H1 (cell line): ENCODE measurements at places on chromosomes 5 and 9. TPM values are rescaled to one million over a fixed set of nuclear protein-coding genes. Genes with fewer than 3 reads are reported as not detected.

GRCh38 chr5:42483472-42484154 lies 60.4 kb downstream of the GHR start:
- H3K4me1 ChIP-seq, result no peaks in the 10 kb centered on the region
- no peak overlapping the region for H3K4me3 ChIP-seq
- no peak for DNase-seq
- no peaks in the 10 kb centered on the region for H3K36me3 ChIP-seq
- H3K27ac ChIP-seq, result no peak overlapping the region
- H3K27me3 ChIP-seq, result no peaks in the 10 kb centered on the region

GRCh38 chr5:177437623-177438022 lies 9.0 kb upstream of the PRR7 start:
- no peaks in the 10 kb centered on the region for H3K27me3 ChIP-seq
- DNase-seq, result no peak
- no peak overlapping the region for H3K4me3 ChIP-seq
- no peak overlapping the region for H3K27ac ChIP-seq
- peaks cover 35% of the 10 kb centered on the region for H3K36me3 ChIP-seq

DNA sequence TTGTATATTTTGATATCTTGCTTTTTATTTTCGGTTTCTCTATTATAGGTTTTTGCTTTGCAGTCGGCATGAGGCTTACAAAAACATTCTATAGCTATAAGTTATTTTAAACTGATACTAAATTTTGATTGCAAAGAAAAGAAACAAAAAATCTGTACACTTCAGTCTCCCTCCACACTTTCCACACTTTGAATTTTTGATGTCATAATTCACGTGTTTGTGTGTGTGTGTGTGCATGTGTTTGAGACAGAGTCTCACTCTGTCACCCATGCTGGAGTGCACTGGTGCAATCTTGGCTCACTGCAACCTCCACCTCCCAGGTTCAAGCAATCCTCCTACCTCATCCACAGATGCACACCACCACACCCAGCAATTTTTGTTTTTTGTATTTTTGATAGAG lies 124.9 kb downstream of the MRPS30 start:
- H3K36me3 ChIP-seq, result no peaks in the 10 kb centered on the region
- no peak for DNase-seq
- H3K27me3 ChIP-seq, result no peaks in the 10 kb centered on the region

DNA sequence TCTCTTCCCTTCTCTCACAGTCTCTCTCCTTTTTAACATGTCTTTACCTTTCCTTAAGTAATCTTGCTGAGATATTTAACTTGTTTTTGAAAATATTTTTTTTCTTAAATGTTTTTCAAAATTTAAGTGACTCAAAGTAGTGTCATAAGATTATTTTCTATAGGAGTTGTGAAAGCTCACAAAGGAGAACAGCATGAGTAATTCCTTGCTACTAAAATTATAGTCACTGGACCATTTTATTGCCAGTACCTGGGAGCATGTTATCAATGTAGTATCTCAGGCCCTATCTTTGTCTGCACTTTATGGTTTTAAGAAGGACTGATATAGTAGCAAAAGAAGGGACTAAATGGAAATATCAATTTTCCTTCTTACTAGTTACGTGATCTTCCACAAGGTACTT lies 181.9 kb downstream of the TMEM232 start:
- no peak for DNase-seq
- no peak overlapping the region for H3K27ac ChIP-seq

DNA sequence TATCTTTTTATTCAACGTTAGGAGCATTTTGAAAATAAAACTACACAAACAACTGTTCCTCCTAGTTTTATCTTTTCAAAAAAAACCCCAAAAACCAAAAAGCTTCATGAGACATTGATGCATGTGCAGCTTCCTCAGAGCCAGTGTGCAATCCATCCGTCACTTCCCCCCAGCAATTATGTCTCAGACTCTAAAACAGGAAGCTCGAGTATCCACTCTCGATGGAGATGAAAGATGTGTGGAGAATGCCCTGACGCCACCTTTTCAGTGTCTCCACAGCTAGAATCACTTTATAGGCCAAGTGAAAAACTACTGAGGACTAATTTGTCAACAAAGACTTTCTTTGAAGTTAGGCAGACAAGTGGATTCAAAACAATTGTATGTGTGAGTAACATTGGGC lies 408.9 kb upstream of the SMARCA2 start:
- no peak overlapping the region for H3K4me3 ChIP-seq
- no peaks in the 10 kb centered on the region for H3K4me1 ChIP-seq
- H3K36me3 ChIP-seq, result no peaks in the 10 kb centered on the region
- H3K27ac ChIP-seq, result no peak overlapping the region

DNA sequence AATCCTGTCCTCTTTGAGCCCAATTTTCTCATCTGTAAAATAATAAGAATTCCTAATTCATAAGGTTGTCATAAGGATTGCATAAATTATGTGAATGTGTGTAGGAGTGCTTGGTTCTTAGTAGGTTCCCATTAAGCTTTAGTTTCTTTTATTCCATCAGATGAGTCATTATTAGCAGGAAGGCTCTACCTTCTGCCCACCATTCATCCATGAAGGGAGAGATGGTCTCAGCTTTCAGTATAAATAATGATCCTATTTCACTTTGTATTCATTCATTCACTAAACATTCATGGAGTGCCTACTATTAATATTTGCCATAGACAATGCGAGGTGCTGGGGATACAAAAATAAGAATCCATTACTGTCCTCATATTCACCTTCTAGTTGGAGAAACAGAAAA lies 3.0 kb downstream of the CMYA5 start:
- H3K4me3 ChIP-seq, result no peak overlapping the region
- no peaks in the 10 kb centered on the region for H3K36me3 ChIP-seq
- no peak overlapping the region for H3K27ac ChIP-seq
- H3K4me1 ChIP-seq, result no peaks in the 10 kb centered on the region
- DNase-seq, result no peak

GRCh38 chr5:111284825-111285224 lies 60.6 kb downstream of the CAMK4 start:
- H3K4me3 ChIP-seq, result no peak overlapping the region
- no peak overlapping the region for H3K27ac ChIP-seq
- no peaks in the 10 kb centered on the region for H3K27me3 ChIP-seq

- H3K4me1 ChIP-seq, result no peaks in the 10 kb centered on the region
- no peak overlapping the region for H3K27ac ChIP-seq
- DNase-seq, result no peak
- no peaks in the 10 kb centered on the region for H3K27me3 ChIP-seq
- no peak overlapping the region for H3K4me3 ChIP-seq
Measured at GRCh38 chr5:10719965-10720364, 41.1 kb downstream of the DAP start.

DNA sequence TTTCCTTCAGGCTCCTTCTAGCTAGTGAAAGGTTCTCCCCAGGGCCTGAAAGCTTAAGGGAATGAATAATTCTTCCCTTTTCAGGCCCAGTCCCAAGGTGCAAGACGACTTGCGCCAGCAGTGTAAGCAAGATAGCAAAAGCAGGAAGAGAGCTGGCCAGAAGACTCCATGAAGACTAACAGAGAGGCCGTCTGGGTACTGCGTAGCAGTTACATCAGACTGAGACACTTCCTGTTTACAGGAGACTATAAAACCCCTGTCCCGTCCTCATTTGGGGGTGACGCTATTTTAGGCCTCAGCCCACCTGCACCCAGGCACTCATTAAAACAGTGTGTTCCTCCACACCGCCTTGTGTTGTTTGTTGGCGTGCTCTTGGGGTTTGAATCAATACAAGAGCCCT lies 90.7 kb upstream of the MOCS2 start:
- H3K27ac ChIP-seq, result no peak overlapping the region
- no peak overlapping the region for H3K4me3 ChIP-seq
- no peak for DNase-seq
- no peaks in the 10 kb centered on the region for H3K4me1 ChIP-seq
- H3K27me3 ChIP-seq, result no peaks in the 10 kb centered on the region
- no peaks in the 10 kb centered on the region for H3K36me3 ChIP-seq

DNA sequence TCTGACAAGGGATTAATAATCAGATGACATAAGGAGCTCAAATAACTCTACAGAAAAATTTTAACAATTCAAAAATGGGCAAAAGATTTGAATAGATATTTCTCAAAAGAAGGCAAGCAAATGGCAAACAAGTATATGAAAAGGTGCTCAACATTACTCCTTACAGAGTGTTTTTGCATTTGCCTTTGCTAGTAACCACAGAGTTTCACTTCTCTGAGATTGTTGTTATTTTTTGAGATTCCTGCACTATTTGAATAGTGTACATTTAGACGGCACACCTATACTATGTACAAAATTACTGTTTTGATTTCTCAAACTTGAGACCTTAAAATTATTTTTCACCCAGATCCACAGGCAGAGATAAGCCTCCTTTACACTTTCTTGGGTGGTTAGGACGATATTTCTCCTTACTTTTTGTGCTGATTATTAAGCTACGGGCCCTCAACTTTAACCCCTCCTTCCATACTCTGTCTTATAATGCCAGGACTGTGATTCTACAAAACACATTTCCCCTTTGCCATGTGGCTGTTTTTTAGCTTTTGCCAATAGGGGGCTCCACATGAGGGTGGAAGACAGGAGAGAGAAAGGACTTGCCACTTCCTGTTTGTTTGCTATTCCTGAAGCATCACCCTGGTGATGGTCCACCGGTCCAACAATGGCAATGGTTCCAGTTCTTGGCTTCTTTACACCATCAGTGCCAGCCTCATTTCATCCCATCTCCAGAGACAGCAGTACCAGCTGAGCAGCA lies 65.0 kb upstream of the DAP start:
- no peak overlapping the region for H3K4me3 ChIP-seq
- no peak for DNase-seq
- no peak overlapping the region for H3K27ac ChIP-seq
- H3K36me3 ChIP-seq, result no peaks in the 10 kb centered on the region
- no peaks in the 10 kb centered on the region for H3K4me1 ChIP-seq
- no peaks in the 10 kb centered on the region for H3K27me3 ChIP-seq

DNA sequence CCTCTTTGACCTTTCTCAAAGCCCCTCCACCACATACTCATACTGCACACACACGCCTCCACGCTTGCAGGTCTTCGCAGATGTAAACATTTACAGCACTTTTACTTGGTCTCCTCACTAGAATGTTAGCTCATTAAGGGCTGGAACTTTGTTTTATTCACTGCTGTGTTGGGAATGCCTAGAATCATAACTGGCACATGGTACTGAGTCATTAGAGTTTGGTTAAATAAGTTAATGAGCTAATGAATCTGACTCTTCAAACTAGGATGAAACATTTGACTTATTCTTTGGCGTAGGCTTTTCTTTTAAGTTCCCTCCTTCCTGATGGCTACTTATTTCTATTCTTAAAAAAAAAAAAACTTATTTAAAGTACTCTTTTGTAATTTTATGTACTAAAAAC lies 28.9 kb downstream of the MAN2A1 start:
- no peak for DNase-seq
- no peaks in the 10 kb centered on the region for H3K4me1 ChIP-seq
- no peaks in the 10 kb centered on the region for H3K36me3 ChIP-seq
- H3K27me3 ChIP-seq, result no peaks in the 10 kb centered on the region
- no peak overlapping the region for H3K27ac ChIP-seq

- no peaks in the 10 kb centered on the region for H3K4me1 ChIP-seq
- no peaks in the 10 kb centered on the region for H3K36me3 ChIP-seq
- no peak overlapping the region for H3K4me3 ChIP-seq
- H3K27me3 ChIP-seq, result no peaks in the 10 kb centered on the region
- no peak for DNase-seq
- no peak overlapping the region for H3K27ac ChIP-seq
Measured at GRCh38 chr5:132506094-132506692, 15.6 kb upstream of the IRF1 start.

- no peak for DNase-seq
- H3K4me1 ChIP-seq, result peaks cover 7% of the 10 kb centered on the region; the same call in 1 of the 2 replicates
- no peaks in the 10 kb centered on the region for H3K36me3 ChIP-seq
- H3K27ac ChIP-seq, result no peak overlapping the region
- no peaks in the 10 kb centered on the region for H3K27me3 ChIP-seq
Measured at GRCh38 chr9:14372437-14373335, 58.7 kb upstream of the NFIB start.

GRCh38 chr5:15566306-15566705 lies 66.3 kb downstream of the FBXL7 start:
- no peak for DNase-seq
- no peak overlapping the region for H3K4me3 ChIP-seq
- no peaks in the 10 kb centered on the region for H3K27me3 ChIP-seq

GRCh38 chr9:136795000-136795348 lies 1.2 kb upstream of the CCDC183 start:
- H3K4me3 ChIP-seq, result no peak overlapping the region
- no peak for DNase-seq
- H3K4me1 ChIP-seq, result peaks cover 12% of the 10 kb centered on the region
- H3K27me3 ChIP-seq, result peaks cover 15% of the 10 kb centered on the region
- no peak overlapping the region for H3K27ac ChIP-seq
- H3K36me3 ChIP-seq, result no peaks in the 10 kb centered on the region

DNA sequence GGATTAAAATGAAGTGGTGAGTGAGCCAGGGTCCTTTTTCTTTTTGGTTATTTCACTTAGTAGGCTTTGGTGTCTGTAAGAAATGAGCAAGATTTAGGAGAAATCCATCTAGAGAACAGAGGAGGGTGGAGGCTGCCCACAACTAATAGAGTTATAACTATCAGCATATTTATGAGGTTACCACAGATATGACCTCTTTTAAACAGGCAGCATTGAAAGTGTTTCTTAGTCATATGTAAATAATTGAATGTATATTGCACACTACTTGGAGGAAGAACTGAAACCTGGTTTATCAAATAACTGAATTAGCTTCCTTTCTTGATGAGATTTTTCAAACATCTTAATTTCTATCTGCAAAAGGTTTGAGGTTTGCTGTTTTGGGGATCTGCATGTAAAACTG lies 483.1 kb upstream of the PIK3R1 start:
- H3K27ac ChIP-seq, result no peak overlapping the region
- H3K36me3 ChIP-seq, result no peaks in the 10 kb centered on the region
- no peak overlapping the region for H3K4me3 ChIP-seq
- no peaks in the 10 kb centered on the region for H3K27me3 ChIP-seq

GRCh38 chr5:125835293-125836172 lies 587.7 kb upstream of the GRAMD2B start:
- no peaks in the 10 kb centered on the region for H3K36me3 ChIP-seq
- DNase-seq, result peak; percentile 47
- H3K27me3 ChIP-seq, result no peaks in the 10 kb centered on the region
- no peak overlapping the region for H3K27ac ChIP-seq

Gene CCIN
- total RNA-seq, result 0.19 and 0.27 TPM in 2 replicates

Gene FBP1
- total RNA-seq, result 1.0 and 2.2 TPM in 2 replicates

Gene ENHO
- total RNA-seq, result 12.2 and 14.1 TPM in 2 replicates

Gene ADCY2
- total RNA-seq, result 122 and 131 TPM in 2 replicates

Gene ZNF462
- 154 and 163 TPM in 2 replicates for total RNA-seq

Gene ARID3C
- not detected in 2 replicates for total RNA-seq

Gene DMXL1
- total RNA-seq, result 43.9 and 44.8 TPM in 2 replicates

Gene CCNO
- total RNA-seq, result 0.27 and 0.41 TPM in 2 replicates

Gene CTSL
- total RNA-seq, result 34.4 and 38.2 TPM in 2 replicates

Gene C9
- total RNA-seq, result not detected in 2 replicates

Gene IFNA13
- total RNA-seq, result not detected in 2 replicates

Gene DIMT1
- total RNA-seq, result 39.2 and 42.1 TPM in 2 replicates

Gene CAMK2A
- 0.23 and 0.28 TPM in 2 replicates for total RNA-seq

Gene SLC6A19
- not detected in 2 replicates for total RNA-seq

Gene ZNF346
- total RNA-seq, result 19.9 and 20.2 TPM in 2 replicates

Gene ZFP2
- 0.52 and 0.78 TPM in 2 replicates for total RNA-seq

Gene NKD2
- total RNA-seq, result 6.3 and 7.9 TPM in 2 replicates

Gene CERCAM
- total RNA-seq, result 3.1 and 4.0 TPM in 2 replicates
